ENCODE measurements at places on chromosomes 7 and 10. TPM values are rescaled to one million over a fixed set of nuclear protein-coding genes. Genes with fewer than 3 reads are reported as not detected.

Gene ZNF467
- not detected for total RNA-seq

Gene PPP1R9A
- total RNA-seq = 21.8 TPM

Gene SLC16A12
- 0.18 TPM for total RNA-seq

Gene SLK
- 32.2 TPM for total RNA-seq

Gene METTL27
- 0.55 TPM for total RNA-seq

Measured in SJCRH30 (cell line).